CMK (cell line): ENCODE measurements at places on chromosomes 2 and 18.

GRCh38 chr2:200351815-200352214 lies 45.3 kb downstream of the SPATS2L start:
- no peak for DNase-seq

DNA sequence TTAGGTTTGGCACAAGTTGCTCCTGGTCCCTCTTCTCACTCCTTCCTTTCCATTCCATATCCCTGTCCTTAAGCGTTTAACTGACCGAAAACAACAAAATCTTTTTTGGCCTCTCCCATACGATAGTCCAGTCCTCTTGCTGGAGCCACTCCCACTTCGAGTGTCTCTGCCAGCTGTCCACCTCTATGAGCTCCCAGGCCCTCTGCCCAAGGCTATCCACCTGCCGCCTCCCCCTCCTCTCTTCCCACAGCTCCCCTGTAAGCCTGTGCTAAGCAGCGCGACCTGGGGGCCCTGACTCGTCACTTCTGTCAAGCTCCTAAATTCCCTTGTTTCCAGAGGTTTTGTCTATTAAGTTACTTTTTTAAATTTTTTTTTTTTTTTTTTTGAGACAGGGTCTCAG lies 47.0 kb upstream of the FOSL2 start:
- DNase-seq, result no peak

GRCh38 chr2:54092940-54093339 lies 22.5 kb upstream of the ACYP2 start:
- DNase-seq, result no peak

GRCh38 chr18:34158881-34159690 lies 65.6 kb downstream of the NOL4 start:
- no peak for DNase-seq

- DNase-seq, result no peak
Observed at GRCh38 chr2:101828257-101828656, 130.8 kb downstream of the MAP4K4 start.

DNA sequence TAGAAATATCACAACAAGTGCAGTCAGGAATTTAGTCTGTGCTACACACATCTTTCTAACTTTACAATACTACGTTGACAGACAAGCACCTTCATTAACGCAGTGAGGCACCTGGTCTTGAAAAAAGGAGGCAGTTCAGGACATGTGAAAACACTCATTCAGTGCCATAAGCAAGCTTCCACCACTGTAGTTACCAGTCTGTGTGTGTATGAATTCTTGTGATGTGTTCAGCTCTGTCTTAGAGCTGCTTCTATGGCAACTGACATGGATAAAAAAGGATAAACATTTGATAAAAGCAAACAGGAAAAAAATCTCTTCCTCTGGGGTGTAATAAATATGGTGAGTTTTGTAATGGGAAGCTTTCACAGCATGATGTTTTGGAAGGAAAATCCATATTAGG lies 623.8 kb upstream of the NXPH2 start:
- DNase-seq, result no peak

DNA sequence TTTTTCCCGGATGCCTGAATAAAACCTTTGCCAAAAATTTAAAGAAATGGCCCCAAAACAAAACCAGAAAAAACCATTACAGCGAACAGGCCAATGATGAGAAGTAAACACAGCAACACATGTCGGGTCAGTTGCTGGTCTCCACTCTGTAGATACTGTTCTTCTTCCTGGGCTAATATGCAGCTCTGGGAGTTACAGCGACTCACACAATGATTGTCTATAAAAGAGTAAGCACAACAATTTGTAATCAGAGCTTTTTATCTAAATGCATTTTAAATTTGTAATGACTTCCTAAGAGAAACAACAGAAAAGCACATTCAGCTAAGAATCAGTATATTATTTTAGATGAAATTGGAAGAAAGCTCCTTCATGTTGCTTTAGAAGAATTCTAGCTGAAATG lies 40.3 kb downstream of the GPR155 start:
- DNase-seq, result no peak

GRCh38 chr2:217218269-217219163 lies 358.7 kb upstream of the TNP1 start:
- DNase-seq, result peak; percentile 92

- DNase-seq, result no peak
Observed at GRCh38 chr2:59888706-59889105, 664.7 kb downstream of the BCL11A start.

DNA sequence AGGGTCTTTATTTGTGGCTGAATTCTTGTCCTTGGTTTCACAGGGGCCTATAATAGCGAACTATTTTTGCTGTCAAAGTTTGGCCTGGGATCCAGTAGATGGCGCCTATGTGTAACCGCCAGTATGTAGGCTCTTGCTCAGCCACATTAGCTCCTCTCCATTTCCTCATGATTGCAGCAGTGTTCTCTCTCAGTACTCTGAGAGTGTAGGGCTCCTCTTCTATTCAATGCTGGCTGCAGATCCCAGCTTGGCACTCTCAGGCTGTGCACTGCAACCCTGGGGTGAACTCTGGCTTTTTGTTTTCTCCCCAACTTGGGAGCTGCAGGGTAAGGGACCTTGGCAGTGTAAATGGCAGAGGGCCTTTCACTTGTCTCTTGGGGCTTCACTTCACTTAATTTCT lies 344.6 kb upstream of the CHAC2 start:
- DNase-seq, result no peak

GRCh38 chr2:45000921-45001868 lies 8.1 kb downstream of the SIX2 start:
- no peak for DNase-seq

GRCh38 chr2:42216694-42217093 lies 47.5 kb downstream of the EML4 start:
- no peak for DNase-seq

GRCh38 chr18:8868779-8869415 lies 163.5 kb downstream of the MTCL1 start:
- DNase-seq, result no peak

DNA sequence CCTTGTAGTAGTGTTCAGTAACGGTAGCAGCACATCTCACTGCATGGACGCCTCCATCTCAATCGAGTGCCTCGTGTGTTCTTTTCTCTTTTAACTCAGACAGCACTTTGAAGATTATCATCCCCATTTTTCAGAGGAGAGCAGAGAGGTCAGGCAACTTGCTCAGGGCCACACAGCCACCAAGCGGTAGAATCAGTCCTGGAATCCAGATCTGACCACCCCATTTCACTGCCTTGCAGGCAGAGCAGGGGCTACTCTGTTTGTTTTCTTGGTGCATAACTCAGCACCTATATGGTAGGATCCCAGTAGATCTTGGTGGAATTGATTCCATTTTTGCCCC lies 129.5 kb downstream of the SMAD7 start:
- DNase-seq, result no peak

DNA sequence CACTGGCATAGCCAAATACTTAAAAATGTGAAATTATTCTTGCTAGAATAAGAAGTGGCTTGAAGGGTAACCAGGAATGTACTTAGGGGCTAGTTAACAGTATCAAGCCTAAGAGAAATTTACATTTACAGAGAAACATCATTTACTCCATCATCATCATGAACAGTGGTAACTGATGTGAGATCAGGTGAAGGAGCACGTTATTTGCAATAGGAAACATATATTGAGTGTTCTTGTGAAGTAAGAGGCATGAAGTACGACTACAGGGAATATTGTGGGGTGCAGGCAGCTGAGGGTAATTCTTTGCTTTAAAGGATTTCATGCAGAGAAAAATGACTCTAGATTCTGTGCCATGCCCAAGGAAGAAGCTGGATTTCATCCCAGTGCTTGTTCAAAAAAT lies 220.8 kb downstream of the GALNT13 start:
- DNase-seq, result no peak

- no peak for DNase-seq
Observed at GRCh38 chr2:111951486-111951885, 53.1 kb downstream of the MERTK start.

DNA sequence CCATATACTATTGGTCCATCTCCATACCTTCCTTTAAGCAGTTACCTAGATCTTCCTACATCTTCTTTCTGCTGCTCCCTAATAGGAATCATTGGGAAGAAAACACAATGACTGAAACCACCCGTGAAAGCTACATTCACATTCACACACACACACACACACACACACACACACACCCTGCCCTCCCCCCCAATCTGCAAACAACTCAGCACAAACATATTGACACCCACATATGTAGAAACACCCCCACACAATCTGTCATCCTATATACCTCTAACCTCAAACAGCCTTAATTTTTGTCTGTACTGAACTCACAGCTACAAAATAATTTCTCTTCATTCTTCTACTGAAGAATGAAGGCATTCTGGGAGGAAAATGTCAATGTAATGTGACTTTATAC lies 63.8 kb downstream of the KLF7 start:
- DNase-seq, result no peak

- no peak for DNase-seq
Observed at GRCh38 chr2:158042245-158042644, 59.4 kb upstream of the UPP2 start.

DNA sequence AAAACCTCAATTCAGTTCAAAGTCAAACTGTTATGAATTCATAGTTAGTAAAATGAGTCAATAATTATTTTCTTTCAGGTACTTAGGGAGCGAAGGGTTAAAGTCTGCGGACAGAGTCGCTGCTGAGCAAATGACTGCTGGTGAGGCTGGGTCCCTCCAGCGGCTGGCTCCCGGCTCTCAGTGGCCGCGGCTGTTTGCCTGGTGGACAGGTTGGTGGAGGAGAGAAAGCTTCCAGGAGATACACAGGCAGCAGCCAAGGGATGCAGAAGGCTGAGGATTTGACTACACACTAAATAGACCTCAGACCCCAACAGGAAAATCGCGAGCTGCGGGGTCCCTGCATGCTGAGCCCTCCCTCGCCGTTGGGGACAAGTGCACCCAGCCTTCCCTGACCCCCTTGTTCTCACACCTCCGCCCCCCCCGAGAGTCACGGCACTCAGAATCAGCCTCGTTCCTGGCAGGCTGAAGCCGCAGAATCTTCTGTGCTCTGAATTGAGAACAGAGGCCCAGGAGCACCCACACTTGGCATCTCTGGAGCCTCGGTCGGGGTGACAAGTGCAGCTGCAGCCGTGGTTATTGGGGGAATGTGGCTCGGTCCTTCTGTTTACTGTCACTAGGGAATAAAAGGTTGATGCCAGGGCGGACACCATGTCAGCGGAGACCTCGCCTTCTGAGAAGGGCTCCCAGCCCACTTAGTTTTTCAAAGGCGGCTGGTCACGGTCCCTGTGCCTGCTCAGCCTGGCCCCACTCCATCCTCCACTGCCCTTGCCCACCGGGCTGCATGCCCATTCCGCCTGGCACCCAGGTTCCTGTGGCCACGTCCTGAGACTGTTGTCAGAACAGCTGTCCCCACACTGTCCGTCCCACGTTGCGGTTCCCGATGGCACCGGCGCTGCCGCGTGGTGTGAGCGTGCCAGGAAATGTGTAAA lies 74.0 kb downstream of the SLC66A2 start:
- DNase-seq, result no peak

DNA sequence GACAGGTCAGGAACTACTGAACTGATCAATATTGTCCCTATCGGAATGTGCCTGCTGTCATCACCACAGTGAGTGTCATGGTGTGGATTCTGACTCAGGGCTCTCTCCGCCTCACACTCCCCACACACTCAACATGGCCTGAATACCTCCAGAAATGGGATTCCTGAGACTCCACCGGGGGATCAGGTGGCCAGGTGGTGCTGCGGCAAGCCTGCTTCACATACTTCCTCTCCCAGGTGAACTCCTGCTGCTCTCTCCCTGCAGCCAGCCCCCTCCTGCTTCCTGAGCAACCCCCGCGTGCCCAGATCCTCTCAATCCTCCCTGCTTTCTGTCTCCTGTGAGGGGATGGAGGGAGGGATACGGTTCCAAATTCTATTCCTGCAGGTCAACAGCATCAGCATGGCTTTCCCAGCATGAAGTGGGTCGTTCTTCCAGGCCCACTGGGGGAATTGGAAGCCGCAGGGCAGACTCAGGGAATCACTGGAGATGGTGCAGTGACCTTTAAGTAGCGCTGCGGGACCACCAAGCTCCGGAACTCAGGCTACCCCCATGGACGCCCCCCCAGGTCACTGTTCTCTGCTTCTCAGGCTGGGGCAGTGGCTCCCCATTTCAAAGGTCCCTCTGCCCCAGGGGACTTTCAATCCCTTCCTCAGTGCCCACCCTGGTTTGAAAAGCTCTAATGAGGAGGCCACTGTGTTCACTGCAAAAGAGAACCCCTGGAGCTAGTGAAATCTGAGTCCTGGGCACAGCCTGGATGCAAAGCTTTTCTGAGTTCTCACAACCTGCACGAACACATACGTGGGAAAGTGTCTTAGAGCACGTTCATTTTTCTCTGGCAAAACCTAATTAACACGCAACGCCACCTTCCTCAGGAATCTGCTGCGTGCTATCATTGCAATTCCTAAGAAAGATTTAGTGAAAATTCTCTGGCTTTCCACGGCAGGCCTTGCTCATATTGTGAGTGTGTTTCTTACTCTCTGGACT lies 168.4 kb downstream of the ZFP36L2 start:
- no peak for DNase-seq

GRCh38 chr2:134225173-134225572 lies 28.7 kb upstream of the MGAT5 start:
- DNase-seq, result no peak

DNA sequence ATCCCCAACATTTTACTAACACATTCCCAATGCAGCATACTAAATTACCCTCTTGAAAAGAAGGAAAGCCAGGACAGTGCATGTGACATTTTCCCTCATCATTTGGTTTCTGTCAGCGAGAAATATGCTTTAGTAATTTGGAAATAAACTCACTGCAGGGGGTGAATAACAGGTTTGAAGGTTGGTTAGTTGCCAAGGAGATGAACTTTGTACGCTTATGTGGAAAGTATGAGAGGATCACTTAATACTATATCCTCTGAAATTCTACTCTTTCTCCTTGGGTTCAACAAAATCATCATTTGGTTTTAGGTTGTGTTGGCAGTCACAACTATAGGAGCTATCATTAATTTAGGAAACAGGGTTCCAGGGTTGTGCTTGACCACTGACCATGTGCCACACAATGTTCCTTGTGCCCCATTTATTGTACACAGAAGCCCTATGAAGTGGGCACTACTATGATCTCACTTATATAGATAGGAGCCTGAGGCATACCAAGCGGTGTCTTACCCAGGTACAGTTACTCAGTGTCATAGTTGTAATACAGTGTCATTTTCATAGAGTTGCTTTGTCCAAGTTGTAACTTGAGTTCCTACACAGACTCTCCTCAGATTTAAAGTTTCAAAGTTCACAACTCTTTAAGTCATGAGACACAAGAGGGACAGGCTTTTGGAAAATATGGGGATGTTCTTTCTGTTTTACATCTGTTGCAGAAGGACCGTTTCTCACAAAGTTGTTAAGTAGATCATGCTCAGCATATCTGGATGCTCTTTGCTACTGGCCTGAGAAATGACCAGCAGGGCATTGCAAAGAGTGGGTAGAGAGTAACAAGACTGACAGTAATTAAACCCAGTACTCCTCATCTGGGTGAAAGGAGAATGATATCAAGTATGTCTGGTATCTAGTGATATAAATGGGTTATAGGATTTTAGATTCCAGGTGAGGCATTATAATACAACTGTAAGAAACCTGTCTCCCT lies 91.8 kb downstream of the MAP4K4 start:
- DNase-seq, result no peak

- no peak for DNase-seq
Observed at GRCh38 chr2:116733699-116734098, 1080.8 kb upstream of the DDX18 start.
